CD4-positive, alpha-beta T cell treated with Interleukin-4 for 1 hour (primary cell): ENCODE measurements at places on chromosomes 16 and 17.

DNA sequence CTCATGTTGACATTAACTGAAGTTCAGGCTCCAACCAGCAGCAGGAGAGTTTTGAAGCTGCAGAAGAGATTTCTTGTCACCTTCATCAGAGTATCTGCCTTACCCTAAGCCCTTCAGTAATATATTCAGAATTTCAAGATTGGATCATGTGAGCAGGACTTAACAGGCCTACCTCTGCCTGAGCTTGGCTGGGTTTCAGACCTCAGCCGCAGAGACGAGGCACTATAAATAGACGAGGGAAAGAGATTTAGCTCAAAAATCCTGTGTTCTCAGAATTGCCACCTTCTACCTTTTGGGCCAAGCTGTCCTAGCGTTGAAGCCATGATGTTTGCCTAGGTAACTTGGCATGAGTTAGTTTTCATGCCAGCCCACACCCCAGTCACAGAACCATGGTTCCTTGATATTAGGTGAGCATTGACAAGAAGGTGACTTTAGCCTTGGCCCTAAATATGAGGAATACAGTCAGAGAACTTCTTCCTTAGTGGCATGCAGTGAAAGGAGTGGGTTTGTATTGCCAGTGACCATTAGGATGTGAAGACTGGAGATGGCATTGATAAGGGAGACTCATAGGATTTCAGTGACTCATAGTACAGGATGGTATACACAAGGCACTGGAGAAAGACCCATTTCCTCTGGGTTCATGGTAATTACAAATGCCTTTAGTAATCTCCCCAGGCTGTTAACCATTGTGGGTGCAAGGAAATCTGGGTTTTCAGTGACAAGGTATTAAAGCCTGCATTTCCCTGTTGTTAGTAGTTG is 224.3 kb downstream of the MSI2 start:
- no peak for DNase-seq

DNA sequence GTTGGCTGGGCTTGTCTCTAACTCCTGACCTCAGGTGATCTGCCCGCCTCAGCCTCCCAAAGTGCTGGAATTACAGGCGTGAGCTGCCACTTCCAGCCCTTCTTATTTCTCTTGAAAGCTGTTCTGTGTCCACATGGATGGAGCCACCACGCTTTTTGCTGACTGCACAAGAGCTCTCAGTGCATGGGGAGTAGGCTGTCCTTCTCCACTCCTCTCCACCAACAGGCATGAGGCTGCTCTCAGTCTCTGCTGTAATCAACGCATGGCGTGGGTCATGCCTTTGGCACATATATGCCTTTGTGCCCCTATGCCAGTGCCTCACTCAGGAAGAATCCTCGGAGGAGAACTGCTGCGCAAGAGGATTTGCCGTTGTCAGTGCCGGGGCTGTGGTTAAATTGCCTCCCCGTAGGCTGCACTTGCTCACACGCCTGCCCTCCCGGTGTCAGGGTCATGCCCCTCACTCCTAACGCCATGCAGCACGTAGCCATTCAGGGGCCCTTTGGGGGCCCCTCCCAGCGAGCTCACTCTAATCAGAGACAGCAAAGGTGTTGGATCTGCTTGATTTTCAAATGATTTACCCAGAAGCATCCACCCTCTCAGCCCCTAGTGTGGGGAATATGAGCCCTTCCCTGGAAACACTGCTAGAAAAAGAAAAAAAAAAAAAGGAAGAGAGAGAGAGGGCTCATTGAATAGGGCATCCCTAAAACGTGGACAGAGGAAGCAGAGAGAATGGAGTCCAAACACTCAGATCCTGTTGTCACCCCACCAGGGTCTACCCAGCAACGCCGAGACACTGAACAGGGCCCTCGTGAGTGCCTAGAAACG is 47.5 kb upstream of the ZCCHC14 start:
- no peak for DNase-seq

- DNase-seq, result no peak
Measured at GRCh38 chr17:27323538-27324215, 29.8 kb downstream of the WSB1 start.

DNA sequence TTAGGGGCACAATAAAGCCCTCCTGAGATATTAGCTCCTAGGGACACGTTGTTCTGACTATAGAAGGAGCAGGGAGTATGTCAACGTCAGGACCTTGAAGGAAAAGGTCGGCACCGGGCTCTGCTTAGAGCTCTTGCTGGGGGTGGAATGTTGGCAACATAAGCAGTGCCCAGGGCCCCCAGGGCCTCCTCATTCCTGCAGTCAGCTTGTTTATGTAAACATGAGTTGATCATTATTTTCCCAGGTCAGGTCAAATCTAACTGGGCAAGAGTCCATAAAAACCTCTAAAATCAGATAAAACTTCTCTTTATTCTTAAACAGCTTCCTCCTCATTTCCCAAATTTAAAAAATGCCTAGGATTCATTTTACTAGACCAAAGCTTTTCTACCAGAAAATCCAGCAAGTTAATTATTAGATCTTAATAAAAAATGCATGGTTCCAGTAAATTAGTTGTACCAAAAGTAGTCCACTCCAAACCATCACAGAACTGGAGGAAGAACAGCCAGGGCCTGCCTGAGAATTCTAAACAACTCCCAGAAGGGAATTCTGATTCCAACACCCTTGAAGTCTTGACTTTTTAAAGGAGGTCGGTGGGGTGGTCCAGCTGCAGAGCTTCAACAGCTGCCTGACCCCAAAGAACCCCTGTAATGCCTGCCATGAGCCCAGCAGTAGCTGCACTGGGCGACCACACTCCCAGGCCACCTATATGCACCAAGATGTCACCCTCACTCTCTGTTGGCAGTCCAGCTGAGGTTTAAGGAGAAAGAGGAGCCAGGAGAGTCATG is 54.3 kb downstream of the AMFR start:
- DNase-seq, result no peak

DNA sequence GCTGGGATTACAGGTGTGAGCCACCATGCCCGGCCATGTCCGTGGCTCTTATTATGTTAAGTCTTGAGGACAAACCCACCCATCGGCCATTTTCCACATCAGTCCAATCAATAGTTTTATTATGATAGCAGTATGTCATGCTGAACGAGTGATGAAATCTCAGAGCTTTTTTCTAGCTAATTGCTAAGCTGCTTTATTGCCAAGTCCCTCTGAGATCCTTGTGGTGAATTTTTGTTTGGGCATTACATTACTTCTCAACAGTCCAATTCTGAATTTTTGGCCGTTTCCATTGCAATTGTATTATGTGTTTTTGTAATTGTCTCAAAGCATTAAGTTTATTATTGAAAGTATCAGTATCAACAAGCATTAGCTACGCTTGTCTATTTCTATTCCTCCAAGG is 10.9 kb downstream of the RNF112 start:
- DNase-seq, result no peak

DNA sequence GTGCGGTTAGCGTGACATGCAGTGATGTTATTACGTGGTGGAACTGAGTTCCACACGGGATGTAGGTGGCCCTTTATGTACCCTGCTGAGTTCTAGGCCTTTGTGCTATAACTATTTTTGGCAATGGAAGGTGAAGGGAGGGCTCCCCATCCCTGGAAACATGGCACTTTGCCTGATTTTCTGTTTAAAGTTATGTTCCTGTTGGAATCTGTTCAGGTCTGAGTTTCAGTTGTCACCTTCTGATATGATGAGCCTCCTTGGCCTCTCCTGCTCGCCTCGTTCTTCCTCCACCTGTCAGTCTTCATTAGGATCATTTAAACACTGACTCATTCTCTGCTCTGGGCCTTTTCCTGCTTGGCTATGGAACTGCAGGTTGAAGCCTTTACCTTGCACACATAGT is 200.6 kb downstream of the FTO start:
- no peak for DNase-seq

GRCh38 chr16:75248536-75249380 is 2.7 kb downstream of the BCAR1 start:
- DNase-seq, result no peak
